ENCODE measurements at places on chromosomes 6 and 20. TPM values are rescaled to one million over a fixed set of nuclear protein-coding genes. Genes with fewer than 3 reads are reported as not detected.

DNA sequence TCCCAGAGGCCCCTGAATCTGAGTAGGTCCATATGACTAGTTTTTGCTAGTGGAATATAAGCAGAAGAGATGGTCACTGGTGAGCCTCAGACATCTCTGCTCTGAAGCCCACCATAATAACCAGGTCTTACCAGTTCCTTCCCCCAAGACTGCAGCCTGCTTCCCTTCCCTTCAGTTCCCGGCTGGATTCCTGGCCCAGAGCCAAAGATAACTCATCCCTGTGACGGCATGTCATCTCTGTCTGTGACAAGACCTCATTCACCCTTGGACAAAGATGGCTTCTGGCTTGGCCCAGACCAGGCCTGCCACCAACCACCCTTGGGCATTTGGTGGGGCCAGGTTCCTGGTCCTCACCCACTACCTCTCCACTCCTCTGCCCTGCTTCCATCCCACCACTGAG, 145.5 kb upstream of the TOP1 start:
- H3K4me3 ChIP-seq: no peak overlapping the region
- H3K27me3 ChIP-seq: no peaks in the 10 kb centered on the region
- no peak for DNase-seq
- no peak overlapping the region for H3K27ac ChIP-seq
- H3K36me3 ChIP-seq: no peaks in the 10 kb centered on the region

GRCh38 chr6:167079853-167080297, 43.0 kb upstream of the CCR6 start:
- H3K27ac ChIP-seq: no peak overlapping the region
- no peaks in the 10 kb centered on the region for H3K36me3 ChIP-seq
- H3K27me3 ChIP-seq: peaks cover 10% of the 10 kb centered on the region
- H3K4me3 ChIP-seq: no peak overlapping the region
- no peaks in the 10 kb centered on the region for H3K4me1 ChIP-seq

DNA sequence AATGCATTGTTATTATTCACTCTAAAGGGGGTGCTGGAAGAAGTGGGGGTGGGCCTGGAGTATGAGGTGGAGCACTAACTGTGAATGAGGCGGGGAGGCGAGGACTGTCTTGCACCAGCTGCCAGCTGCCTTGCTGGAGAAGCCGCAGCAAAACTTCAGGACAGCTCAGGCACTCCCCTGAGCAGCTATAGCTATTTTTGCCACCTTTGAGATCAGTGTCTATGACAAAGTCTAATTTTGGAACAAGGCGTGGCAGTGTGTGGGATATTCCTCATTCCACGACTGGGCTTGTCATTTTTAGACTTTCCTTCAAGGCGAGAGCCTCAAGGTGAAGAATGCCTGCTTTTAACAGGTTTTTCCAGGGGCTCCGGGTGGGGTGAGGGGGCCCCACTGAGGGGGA, 143.8 kb downstream of the DOK5 start:
- no peaks in the 10 kb centered on the region for H3K36me3 ChIP-seq
- H3K4me1 ChIP-seq: peaks cover 9% of the 10 kb centered on the region
- peak; percentile 1 for DNase-seq
- peak overlapping the region; percentile 16 for H3K4me3 ChIP-seq

GRCh38 chr6:119171088-119171841, 92.8 kb upstream of the FAM184A start:
- peak overlapping the region; percentile 21 for H3K4me3 ChIP-seq
- no peak for DNase-seq
- H3K27ac ChIP-seq: peak overlapping the region; percentile 91
- H3K27me3 ChIP-seq: no peaks in the 10 kb centered on the region
- H3K4me1 ChIP-seq: peaks cover 62% of the 10 kb centered on the region
- H3K36me3 ChIP-seq: no peaks in the 10 kb centered on the region

DNA sequence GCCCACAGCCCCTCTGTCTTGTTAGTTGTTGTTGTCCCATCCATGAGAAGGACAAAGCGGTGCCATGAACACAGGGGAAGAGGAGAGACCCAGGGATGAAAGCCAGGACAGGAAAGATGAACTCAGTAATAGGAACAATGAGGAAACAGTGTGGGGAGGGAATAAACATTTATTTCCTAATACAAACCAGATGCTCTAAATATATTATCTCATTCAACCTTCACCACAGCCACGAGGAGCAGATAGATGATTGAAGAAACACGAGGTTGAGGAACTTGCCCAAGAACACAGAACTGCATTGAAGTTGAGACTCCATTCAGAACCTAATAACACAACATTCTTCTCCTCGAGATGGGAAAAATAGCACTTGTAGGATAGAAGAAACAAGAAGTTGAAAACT, 53.0 kb upstream of the AIG1 start:
- H3K4me3 ChIP-seq: no peak overlapping the region
- H3K27me3 ChIP-seq: no peaks in the 10 kb centered on the region
- no peak for DNase-seq
- H3K36me3 ChIP-seq: no peaks in the 10 kb centered on the region
- H3K4me1 ChIP-seq: no peaks in the 10 kb centered on the region

GRCh38 chr6:160926281-160927276, 65.0 kb upstream of the MAP3K4 start:
- no peak overlapping the region for H3K27ac ChIP-seq
- no peak for DNase-seq
- no peaks in the 10 kb centered on the region for H3K4me1 ChIP-seq

GRCh38 chr6:165883851-165884640, 221.0 kb upstream of the PDE10A start:
- no peaks in the 10 kb centered on the region for H3K27me3 ChIP-seq
- H3K36me3 ChIP-seq: no peaks in the 10 kb centered on the region
- DNase-seq: no peak

DNA sequence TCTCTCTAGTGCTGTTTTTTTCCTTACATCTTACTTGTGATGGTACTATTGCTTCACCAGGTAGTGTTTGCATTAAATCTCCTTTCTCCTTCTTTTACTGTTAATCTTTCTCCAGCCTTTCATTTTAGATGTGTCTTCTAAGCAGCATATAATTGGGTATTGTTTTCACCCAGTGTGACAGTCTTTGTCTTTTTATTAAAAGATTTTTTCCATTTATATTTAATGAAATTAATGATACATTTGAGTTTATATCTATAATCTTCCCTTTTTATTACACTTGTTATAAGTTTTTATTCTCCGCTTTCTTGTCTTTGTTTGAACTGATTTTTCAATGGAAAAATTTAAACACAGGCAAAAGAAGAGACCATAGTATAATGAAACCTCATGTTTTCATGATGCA, 8.7 kb downstream of the COL20A1 start:
- H3K27me3 ChIP-seq: peaks cover 10% of the 10 kb centered on the region
- H3K4me3 ChIP-seq: no peak overlapping the region
- DNase-seq: no peak
- H3K27ac ChIP-seq: no peak overlapping the region
- no peaks in the 10 kb centered on the region for H3K36me3 ChIP-seq

DNA sequence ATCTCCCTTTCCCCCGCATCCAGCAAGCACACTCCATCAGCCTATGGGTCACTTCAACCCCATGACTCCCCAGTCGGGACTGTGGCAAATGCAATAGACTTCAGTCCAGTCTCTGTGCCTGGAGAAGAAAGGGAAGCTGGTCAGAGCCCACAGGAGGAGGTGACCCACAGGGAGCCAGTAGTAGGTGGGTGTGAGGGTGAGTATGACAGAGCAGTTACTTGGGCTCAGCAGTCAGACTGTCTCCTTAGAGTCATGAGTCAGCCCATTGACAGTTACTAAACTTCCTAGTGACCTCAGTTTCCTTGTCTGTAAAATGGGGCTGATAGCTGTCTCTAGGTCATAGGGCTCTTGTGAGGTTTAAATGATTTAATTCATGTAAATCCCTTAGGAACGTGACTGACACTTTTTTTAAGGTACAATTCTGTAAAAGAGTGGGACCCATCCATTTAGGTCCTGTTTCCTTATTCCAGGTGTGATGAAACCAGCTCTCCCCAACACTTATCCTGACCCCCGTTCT, 33.9 kb upstream of the HLA-C start:
- no peaks in the 10 kb centered on the region for H3K4me1 ChIP-seq
- no peak overlapping the region for H3K4me3 ChIP-seq
- no peaks in the 10 kb centered on the region for H3K36me3 ChIP-seq
- peaks cover 9% of the 10 kb centered on the region for H3K27me3 ChIP-seq

DNA sequence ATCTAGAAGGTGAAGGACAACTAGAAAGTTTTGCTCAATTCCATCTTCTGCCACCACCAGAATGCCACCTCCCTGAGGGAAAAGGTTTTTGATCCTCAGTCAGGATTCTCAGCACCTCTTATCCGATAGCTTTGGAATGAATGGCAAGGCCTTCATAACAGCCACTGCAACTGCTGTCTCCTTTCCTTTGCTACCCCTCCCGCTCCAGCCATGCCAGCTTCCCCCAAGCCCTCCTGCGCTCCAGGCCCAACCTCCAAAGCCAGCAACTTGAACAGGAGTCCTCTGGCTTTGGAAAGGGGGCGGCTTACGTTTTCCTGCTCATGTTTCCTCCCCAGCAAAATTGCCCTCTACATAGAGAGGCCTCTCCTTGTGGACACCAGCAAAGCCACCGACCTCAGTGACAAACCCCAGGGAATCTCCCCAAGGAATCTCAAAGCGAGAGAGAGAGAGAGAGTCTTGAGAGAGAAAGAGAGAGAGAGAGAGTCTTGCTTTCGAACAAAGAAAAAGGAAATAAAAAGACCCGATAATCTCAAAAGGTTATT, 420 bp upstream of the BTN2A1 start:
- H3K4me3 ChIP-seq: peak overlapping the region; percentile 88
- no peaks in the 10 kb centered on the region for H3K27me3 ChIP-seq
- H3K27ac ChIP-seq: peak overlapping the region; percentile 67
- no peak for DNase-seq
- no peaks in the 10 kb centered on the region for H3K4me1 ChIP-seq
- peaks cover 14% of the 10 kb centered on the region for H3K36me3 ChIP-seq

GRCh38 chr6:41426888-41427641, 91.7 kb downstream of the NCR2 start:
- peak overlapping the region; percentile 64 for H3K4me3 ChIP-seq
- H3K36me3 ChIP-seq: no peaks in the 10 kb centered on the region
- H3K27me3 ChIP-seq: no peaks in the 10 kb centered on the region
- H3K27ac ChIP-seq: no peak overlapping the region
- H3K4me1 ChIP-seq: peaks cover 36% of the 10 kb centered on the region
- no peak for DNase-seq

DNA sequence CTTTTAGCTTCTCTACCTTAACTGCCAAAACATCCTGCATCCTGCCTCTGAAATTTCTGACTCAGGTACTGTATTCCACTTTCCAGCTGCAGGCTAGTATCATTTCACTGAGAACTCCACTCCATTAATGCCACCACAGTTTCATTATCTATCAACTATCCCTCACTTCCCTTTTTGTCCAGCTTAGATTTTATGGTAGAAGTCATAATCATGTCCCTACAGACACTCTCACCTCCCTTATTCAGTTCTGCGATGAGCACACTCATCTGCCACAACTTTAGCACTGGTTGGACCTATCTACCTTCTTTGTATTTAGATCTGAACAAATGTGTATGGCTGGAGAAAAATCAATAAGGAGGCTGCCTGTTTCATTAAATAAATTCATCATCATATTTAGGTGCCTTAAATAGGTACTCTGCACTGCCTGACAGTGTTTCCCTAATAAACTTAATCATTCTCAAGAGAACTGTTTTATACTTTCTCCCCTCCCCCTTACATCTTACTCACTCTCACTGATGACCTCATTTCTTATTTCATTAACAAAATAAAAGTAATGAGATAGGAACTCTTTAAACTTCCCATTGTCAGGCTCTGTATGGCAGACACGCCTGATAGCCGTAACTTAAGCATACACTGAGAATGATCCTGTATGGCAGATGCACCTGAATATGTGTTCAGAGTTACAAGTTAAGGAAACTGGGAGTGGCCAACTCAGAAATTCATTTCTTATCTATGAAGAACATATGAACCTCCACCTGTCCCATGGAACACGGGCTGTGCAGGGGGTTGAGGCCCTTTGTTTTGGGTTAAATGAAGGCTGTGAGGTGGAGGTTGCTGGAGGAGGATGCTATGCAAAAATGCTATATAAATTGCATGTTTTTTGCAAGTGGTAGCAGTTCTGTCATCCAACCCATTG, 95.3 kb upstream of the MAN1A1 start:
- H3K4me3 ChIP-seq: no peak overlapping the region
- no peak for DNase-seq
- no peaks in the 10 kb centered on the region for H3K36me3 ChIP-seq
- H3K27ac ChIP-seq: no peak overlapping the region
- no peaks in the 10 kb centered on the region for H3K27me3 ChIP-seq

DNA sequence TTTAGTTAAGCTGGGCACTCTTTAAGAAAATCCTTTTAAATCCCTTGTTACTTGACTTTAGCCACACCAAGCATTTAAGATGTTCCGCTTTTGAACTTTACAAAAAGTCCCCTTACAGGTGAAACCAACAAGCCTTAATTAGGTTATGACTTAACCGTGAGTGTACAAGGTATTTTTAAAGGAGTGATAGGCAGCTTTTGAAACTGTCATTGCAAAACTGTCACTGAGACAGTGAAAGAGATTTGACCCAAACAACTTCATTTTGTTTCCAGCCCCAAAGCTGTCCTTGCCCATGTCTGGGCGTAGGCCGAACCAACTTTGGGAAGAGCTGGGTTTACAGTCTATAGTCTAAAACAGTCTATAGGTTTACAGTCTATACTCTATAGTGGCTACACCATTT, 305.4 kb downstream of the FARS2 start:
- H3K4me1 ChIP-seq: no peaks in the 10 kb centered on the region
- H3K27me3 ChIP-seq: no peaks in the 10 kb centered on the region
- DNase-seq: no peak
- H3K27ac ChIP-seq: no peak overlapping the region
- no peak overlapping the region for H3K4me3 ChIP-seq

- H3K27me3 ChIP-seq: no peaks in the 10 kb centered on the region
- H3K4me3 ChIP-seq: peak overlapping the region; percentile 62
- DNase-seq: peak; percentile 41
- H3K27ac ChIP-seq: peak overlapping the region; percentile 72
Measured at GRCh38 chr6:143536866-143537691, 25.6 kb upstream of the FUCA2 start.

GRCh38 chr20:41696428-41696827, 78.3 kb upstream of the CHD6 start:
- H3K4me3 ChIP-seq: no peak overlapping the region
- peaks cover 13% of the 10 kb centered on the region for H3K4me1 ChIP-seq
- H3K27ac ChIP-seq: no peak overlapping the region
- no peak for DNase-seq

- H3K4me3 ChIP-seq: no peak overlapping the region
- peaks cover 25% of the 10 kb centered on the region for H3K4me1 ChIP-seq
- no peak for DNase-seq
- H3K27ac ChIP-seq: no peak overlapping the region
- H3K27me3 ChIP-seq: no peaks in the 10 kb centered on the region
- no peaks in the 10 kb centered on the region for H3K36me3 ChIP-seq
Measured at GRCh38 chr6:158322724-158323560, 10.7 kb downstream of the TULP4 start.

Gene LRRC73
- 1.2 TPM for total RNA-seq

Gene ELOVL2
- 0.07 TPM for total RNA-seq

Gene FHL5
- total RNA-seq: not detected
